ENCODE measurements at places on chromosomes 4 and X.

GRCh38 chr4:83240379-83240875 lies 44.2 kb downstream of the COQ2 start:
- DNase-seq = no peak

DNA sequence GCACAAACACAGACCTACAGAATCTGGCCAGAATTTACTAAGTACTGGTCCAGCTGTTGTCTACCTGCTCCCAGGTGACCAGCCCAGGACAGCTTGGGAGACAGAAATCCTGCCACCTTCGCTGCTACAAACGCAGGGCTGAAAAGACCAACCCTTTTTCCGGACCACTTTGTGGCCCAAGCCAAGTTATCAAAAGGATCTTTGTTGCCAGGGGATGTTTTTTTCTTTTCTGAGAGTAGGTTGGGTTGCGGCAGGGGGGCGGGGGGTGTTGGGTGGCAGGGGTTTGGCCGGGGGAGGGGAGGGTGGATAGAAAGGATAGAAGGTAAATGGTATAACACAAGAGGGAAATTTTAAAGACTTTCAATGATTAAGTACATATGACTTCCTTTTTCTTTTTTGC lies 63.4 kb downstream of the STOX2 start:
- no peak for DNase-seq

DNA sequence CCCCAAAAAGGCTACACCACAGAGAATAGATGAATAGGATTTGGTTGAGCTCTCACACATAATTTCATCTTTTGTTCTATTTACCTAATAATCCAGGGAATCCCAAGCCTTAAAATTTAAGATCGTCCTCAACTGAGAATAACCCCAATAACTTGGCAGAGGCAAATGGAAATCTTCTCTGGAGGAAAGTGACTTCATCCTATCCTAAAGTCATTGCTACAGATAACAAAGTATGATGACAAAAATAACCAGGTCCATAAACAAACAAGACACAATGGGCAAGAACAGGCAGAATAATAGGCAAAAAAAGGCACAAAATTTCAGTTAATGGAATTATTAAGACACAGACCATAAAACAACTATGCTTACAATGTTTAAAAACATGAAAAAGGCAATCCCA lies 177.3 kb upstream of the STK26 start:
- DNase-seq = no peak

DNA sequence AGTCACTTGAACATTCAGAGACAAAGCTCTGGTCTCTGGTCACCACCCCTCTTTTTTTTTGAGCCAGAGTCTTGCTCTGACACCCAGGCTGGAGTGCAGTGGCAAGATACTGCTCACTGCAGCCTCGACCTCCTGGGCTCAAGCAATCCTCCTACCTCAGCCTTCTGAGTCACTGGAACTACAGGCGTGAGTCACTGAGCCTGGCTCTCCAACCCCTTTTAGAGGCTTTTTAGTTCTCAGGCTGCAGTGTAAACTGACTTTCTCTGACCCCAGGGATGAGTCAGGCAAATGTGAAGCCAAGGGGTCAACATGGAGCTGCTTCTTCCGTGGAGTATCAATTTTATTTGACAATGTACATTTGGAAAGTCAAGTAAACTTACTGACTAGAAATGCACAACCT lies 229.2 kb downstream of the PTTG2 start:
- DNase-seq = peak; percentile 6

GRCh38 chr4:8278421-8279287 lies 9.1 kb downstream of the HTRA3 start:
- DNase-seq = no peak

- DNase-seq = no peak
These were observed 1060.1 kb downstream of the ADGRL3 start for GRCh38 chr4:62260254-62260653.

GRCh38 chr4:14177987-14178386 lies 550.5 kb upstream of the BOD1L1 start:
- DNase-seq = no peak

DNA sequence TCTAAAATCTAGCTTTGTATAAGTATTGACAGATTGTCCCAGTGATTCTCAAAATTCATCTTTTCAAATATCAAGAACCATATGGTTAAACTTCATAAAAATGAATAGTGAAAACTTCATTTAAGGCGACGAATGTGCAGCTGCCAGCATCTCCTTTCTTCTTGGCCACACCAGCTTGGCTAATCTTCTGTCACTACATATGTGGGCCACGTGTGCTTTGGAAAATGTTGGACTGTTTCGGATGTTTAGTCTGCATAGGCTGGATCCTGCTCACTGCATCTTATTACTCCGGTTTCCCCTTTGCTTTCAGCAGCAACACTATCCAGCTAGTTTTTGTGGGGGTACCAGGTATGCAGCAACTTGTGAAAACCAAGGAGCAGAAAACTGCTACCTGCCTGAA lies 221.9 kb downstream of the BMPR1B start:
- no peak for DNase-seq

DNA sequence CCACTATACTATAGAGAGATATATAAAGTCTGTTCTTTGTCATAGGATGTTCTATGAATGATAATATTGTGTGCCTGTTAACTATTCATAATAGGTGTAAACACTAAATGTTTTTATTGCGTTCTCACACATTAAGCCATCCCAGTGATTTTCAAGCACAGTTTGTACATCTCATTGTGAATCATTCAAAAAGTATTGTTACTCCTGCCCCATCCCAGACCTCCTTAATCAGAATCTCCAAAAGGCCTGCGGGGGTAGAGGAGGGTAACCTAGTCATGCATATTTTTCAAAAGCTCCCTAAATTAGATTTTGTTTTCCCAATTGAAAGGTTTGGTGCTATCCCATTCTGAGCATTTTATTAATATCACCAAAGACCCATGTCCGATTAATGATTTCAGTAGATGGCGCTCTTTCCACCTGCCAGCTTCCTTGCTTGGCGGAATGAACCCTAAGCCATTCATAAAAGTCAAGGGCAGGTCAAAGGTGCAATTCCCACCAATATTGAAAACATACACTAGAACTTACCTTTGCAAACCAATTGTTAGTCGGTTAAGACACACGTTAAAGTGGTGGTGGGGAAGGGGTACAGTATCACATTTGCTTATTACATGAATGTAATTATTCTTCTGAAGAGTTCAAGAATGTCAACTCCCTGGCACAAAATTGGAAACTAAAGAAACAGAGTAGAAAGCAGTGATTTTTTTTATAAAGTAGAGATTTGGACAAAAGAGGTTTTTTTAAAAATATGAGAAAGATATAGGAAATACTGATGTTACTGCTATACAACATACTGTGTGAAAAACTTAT lies 5.8 kb upstream of the TET2 start:
- peak; percentile 58 for DNase-seq

DNA sequence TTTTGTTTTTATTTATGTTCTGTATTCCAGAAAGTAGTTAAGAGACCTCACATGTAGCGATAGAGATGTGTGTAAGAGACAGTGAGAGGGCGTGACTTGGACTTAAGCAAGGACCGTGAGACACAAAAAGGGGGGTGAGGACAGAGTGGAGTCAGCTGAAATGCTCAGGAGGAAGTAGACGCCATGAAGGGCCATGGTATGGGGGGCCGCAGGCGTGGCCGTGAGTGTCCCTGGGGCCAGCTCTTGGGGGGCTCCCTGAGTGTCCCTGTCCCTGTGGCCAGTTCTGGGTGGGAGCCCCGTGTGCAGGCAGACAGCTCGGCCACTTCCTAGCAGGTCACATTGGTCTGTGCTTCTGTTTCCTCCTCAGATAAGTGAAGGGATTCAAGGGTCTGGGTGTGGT lies 23.0 kb upstream of the MSANTD1 start:
- no peak for DNase-seq

DNA sequence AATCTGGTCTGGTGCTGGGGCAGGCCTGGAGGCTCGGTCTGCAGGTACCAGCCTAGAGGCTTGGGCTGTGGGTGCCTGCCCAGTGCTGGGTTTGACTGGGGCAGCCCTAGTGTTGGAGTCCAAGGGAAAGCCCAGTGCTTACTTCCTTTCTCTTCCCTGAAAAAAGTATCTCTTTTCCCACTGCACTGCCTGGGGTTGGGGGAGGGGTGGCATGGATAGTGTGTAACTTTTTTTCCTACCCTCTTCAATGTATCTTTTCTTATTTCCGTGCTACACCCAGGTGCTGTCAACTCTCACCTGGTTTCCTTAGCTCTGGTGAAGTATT lies 21.6 kb downstream of the KANTR start:
- no peak for DNase-seq

- DNase-seq = no peak
These were observed 818.5 kb downstream of the FAM133A start for GRCh38 chrX:94492541-94492940.

DNA sequence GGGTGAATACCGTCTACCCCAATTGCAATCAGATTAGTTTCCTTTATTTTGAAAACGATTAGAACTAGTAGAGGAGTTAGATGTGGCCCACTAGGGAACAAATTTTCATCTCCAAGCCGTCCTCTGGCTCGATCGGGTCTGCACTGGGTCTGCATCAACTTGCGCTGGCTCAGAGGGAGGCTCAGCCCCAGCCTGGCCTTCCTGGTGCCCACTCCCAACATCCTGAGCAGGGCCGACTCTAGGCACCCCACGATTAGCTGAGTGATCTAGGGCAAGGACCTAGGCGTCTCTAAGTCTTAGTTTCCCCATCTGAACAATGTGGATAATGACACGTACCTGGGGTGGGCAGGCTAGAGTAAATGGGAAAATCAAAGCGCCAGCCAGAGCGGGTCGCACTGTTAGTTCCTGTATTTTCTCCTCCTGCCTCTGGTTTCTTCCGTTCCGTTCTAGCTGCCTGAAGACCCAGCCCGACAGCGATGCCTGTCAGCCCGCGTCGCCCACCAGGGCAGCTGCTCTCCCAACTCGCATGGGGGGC lies 7.7 kb upstream of the HAND2 start:
- DNase-seq = no peak

Data from erythroblast (primary cell).